HFF-Myc (cell line): ENCODE measurements at places on chromosomes 1 and 21.

DNA sequence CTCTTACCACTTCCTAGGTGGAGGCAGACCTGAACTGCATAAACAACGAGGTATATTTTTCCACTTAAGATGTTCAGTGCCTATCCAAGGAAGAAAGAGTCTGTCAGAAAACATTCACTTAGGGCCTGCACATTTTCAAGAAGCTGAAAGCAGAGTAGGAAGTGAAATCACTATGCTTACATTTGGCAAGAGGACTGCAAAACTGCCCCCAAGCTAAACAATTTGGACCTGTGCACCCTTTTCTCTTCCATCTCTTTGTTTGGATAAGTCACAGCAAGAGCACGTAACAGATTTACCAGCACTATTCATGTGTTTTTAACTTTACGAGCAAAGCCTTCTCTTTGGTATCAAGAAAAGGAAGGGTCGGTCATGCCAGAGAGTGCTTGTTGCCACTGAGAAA lies 13.2 kb upstream of the BEND5 start:
- DNase-seq: no peak

- DNase-seq: no peak
These were observed 11.2 kb downstream of the SIM2 start for GRCh38 chr21:36709868-36710728.

- DNase-seq: no peak
These were observed 778 bp downstream of the EVI5 start for GRCh38 chr1:92784021-92784638.

GRCh38 chr1:59076612-59077011 lies 220.3 kb upstream of the FGGY start:
- no peak for DNase-seq

DNA sequence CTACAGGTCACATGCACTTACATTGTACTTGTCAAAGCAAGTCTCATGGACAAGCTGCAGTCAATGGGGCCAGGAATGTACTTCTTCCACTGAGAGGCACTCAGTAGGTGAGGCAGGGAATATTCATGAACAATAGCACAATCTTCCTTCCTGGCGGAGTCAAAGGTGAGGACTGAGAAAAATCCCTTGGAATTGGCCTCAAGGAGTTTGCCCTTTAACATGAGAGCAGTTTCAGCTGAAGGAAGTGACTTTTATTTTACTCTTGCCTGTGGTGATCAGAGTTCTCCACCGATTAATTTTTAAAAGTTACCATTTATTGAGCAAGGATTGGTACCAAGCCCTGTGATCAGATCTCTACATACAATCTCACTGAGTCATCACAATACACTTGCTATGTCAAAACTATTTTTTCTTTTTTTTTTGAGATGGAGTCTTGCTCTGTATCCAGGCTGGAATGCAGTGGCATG lies 11.2 kb upstream of the AK2 start:
- no peak for DNase-seq

GRCh38 chr1:161071886-161072371 lies 2.2 kb upstream of the ARHGAP30 start:
- DNase-seq: no peak

GRCh38 chr1:27545876-27546275 lies 55.9 kb upstream of the WASF2 start:
- no peak for DNase-seq

GRCh38 chr1:34828611-34829010 lies 30.9 kb downstream of the SMIM12 start:
- no peak for DNase-seq

- DNase-seq: no peak
These were observed 17.7 kb upstream of the STX12 start for GRCh38 chr1:27755286-27755685.

DNA sequence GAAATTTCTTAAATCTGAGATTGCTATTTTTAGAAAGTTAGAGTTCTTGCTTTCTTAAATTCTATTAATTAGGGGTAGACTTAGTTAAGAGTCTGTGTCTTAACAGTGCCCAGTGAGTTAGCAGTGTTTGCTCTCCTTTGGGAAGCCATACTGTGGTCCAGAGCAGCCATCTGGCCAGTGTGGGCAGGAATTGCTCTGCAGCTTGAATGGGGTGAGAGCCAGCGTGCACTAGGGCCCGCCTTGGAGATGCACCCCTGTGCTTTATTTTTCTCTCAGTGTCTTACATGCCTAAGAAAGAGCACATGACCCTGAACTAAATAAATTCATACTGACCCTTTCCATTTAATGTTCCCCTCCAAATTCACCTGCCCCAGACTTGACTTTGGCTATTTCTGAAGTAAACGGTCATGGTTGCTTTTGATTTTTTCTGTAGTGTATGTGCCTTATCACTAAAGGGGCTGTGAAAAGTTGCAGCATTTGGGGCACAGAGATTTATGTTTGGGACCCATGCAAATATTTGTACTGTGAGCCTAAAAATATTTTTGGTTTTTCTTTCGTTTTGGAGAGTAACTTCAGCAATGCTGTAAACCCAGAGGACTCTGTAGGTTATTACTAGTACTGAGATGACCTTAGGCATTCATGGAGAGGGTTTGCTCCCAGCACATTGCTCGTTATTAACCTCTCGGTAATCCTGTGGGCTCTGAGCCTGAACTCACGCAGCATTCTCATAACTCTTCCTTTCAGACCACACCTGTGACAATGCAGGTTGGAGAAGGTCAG lies 21.3 kb upstream of the KCNQ4 start:
- no peak for DNase-seq

- DNase-seq: no peak
These were observed 973.5 kb upstream of the B3GALT2 start for GRCh38 chr1:194159941-194160340.
